ENCODE measurements at places on chromosomes 1 and 21.

DNA sequence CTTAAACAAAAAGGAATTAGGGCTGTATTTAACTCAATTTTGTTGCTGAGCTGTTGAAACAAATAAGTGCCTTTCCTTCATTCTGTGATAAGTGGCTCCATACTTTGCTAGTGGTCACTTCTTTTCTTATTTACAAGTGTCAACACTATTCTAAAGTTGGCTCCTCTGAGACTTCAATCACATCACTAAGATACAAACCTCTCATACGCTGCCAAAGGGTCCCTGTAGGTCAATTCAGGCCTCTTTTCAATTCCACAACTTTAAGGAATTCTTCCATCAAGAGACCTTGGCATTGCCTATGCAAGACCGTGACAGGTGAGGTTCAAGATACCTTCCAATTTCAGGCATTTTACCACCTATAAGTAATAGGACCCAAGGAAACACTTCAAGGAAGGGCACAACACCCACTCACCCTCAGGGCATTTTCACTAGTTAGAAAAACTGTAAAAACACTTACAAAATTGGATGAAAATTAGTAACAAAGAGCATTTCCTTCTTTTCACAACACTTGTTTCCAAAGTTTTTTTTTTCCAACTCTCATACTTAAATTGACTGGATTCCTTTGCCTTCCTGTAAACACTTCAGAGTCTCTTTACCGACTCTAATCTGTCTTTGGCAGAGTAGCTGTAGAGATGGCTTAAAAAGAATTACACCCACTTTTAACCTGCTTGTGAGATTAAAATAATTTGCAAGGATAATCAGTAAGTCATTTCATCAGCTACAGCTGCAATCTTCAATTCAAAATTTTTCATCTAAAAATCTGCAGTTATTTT, 24.5 kb downstream of the SERBP1 start:
- no peak for DNase-seq

GRCh38 chr1:10189659-10190058, 20.7 kb upstream of the KIF1B start:
- no peak for DNase-seq

DNA sequence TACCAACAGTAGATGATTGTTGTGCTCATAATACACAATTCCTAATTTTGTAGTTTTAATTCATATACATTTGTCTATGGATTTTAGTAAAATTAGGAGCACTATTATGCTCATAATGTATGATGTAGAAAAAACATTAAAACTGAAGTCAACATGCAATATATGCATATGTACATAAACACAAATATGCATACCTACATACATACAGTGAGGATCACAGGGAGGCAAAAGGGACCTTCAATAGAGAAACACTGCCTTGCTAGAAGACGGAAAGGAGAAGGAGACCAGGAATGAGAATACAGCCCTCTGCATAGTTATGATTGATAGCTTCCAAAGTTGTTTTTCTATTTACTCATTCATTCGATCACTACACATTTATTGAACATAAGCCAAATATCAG, 606.5 kb downstream of the LMO4 start:
- no peak for DNase-seq

GRCh38 chr1:169601096-169601881, 15.0 kb upstream of the F5 start:
- no peak for DNase-seq

DNA sequence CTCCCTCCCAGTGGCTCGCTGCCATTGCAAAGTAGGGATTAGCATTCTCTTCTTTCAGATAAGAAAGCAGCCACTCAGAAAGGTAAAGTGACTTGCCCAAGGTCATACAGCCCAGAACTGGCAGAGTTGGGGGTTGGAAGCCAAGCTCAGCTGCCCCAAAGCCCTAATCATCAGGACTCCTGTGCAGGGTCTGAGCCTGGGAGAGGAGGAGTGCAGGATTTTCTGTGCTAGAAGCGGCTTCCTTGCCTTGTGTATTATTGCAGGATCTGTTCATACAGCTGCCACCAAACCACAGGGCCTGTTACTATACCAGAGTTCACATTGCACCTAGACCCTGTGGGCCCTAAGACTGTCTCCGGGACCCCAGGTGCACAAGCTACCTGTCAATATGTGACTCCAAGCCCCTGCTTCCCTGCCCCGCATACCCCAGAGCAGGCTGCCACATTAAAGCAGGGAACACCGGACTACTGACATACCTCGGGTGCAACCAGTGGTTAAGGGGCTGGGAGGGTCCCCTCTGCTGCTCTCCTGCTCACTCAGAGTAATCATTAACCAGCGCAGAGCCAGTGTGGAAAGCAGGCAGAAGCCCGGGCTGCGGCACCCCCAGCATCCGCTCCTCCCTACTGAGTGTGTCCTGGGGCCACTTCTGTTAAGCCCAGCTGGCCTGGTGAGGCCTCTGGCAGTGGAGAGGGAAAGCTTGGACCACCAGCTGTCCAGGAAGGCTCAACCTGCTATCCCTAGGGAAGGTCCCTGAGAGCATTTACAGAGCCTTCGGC, 15.8 kb downstream of the HSPG2 start:
- no peak for DNase-seq

GRCh38 chr1:51973587-51974474, 16.7 kb downstream of the RAB3B start:
- DNase-seq: no peak

Data from thoracic aorta (tissue), 2 donors.